NCI-H1092 (cell line): ENCODE measurements at places on chromosomes 12 and 14.
A peak's percentile ranks its signal among the peaks of the same experiment; 100 is the strongest.

DNA sequence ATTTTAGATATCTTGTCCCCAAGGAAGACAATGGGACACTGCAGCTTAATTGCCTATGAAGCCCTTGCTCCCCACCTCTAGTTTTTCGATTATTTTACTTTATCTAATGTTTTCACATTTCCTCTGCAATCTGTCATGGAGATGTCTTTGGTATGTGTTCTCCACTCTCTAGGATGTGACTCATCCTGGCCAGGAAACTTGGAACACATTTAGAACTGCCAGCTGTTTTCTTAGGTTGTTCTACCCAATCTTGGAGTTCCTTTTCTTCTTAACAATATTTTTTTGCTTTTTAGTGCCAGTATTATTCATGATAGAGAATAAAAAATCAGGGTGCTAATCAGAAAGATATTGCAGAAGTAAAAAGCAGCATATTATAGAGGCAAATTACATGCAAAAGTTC lies 101.7 kb upstream of the CLEC14A start:
- DNase-seq, result no peak

DNA sequence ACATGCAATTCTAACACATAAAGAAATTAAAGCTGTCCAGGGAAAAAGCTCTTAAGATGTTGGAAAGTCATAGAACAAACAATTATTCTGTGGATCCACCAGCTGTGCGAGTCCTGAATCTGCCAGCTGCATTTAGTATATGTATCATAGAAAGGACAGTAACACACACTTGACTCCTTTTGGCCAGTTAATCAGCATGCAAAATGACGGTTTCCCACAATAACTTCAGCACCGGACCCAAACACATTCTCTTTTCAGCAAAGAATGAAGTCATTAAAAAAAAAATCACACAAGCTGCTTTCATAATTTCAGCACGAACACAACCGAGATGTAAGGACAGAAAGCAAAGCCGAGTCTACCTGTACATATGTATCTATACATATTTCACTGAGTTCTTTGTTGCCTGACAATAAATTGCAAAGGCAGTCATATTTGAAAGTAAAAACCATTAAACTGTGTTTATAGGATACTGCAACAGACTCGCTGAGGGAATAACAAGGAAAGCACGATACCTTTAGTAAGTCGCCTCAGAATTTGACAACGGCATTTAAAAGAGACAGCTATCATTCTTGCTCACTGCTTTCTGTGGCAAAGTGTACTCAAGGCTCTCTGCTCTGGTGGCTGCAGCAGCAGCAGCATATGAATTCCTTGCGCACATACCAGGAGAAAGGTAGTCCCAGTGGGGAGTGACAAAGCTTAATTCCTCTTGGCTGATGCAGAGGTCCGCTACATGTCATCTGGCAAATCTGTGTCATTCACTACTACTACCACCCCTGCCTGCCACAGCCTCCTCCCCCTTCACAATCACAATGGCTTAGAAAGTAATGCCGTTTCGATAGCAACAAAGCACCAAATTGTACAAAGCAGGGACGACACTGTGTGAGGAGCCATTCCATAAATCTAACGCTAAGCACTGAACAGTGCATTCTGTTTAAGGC lies at the start of gene GRIP1:
Gene GRIP1, minus strand, starts transcription at position 739 of the 938 bp plus-strand sequence. Its CDS starts 172 bp downstream, at position 567.
- DNase-seq, result no peak

DNA sequence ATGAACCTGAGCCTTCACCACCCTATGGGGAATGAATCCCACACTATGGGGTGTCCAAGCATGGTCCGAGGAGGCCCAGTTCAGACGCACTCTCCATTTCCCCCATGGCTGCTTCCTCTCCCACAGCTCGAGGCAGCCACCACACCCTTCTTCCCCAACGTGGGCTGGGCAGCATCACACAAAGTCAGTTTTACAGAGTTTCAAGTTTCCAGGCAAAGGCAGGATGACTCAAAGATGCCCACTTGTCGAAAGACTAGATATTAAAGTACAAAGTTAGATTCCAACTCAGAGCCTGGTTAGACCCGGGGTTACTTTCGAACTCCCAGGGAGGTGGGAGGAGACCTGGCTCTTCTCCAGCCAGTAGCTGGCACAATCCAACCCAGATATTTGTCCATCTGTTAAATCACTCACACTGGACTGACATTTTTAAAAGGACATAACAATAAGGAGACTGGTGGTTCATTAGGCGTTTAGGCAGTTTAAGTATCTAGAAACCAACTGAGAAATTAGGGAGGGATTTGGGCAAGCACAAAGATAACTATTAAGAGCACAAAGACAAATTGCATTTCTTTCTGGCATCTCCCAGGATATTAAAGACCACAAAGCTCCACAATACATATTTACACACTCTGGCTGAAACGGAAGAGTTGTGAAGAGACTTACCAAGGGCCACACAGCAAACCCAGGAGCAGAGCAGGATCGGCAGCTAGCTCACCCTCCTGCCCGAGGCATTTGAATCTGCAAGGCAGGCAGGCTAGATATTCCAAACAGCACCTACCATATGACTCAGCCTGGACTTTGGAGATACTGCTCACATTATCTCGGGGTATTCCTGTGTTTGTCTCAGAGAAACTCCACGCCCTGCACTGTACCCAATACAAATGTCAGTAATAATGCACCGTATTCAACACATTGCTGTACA lies 34.8 kb downstream of the TMCC3 start:
- no peak for DNase-seq

- no peak for DNase-seq
Measured at GRCh38 chr12:119791453-119791852, 85.7 kb downstream of the CIT start.

DNA sequence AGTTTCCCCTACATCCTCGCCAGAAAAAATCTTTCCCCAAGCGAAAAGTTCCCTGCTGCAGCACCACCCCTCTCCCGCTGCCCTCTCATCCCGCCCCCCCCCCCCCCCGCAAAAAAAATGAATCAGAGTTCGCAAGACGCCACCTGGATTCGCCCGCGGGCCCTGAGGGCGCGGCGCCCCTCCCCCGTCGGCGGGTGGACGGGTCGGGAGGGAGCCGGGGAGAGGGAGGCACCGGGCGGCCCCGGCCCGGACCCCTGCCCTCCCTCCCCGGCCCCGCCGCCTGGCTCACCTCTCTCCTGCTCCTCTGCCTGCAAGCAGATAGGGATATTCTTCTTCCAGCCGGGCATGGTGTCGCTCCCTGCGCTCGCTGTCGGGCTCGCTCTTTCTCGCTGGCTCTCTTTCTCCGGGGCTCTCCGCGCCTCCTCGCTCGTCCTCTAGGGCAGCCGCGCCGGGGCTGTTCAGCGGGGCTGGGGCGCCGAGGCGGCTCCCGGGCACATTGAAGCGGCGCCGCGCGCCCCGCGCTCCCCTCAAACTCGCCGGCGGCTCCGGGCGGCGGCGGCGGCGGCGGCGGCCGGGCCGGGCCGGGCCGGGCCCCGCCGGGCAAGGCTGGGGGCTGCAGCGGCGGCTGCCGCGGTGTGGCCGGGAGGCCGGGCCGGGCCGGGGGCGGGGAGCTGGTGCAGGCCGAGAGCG lies 200.3 kb upstream of the CAND1 start:
- peak; percentile 48 for DNase-seq

DNA sequence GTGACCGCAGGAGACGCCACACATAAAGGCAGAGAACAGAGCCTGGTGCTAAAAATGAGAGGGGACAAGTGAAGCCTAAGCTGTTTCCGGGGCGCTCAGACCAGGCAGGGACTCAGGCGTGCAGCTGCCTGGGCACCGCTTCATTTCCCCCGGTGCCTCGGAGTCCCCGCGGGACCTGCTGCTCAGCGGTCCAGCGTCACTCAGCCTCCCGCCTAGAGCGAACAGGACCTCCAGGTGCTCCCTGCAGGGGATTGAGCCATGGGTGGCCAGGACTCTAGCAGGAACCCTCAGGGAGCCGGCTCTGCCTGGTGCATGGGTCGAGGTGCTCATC lies 31.0 kb downstream of the CCDC85C start:
- no peak for DNase-seq

GRCh38 chr14:87465770-87466169 lies 527.2 kb downstream of the GALC start:
- no peak for DNase-seq

- no peak for DNase-seq
Measured at GRCh38 chr12:117590999-117591398, 229.6 kb upstream of the NOS1 start.

DNA sequence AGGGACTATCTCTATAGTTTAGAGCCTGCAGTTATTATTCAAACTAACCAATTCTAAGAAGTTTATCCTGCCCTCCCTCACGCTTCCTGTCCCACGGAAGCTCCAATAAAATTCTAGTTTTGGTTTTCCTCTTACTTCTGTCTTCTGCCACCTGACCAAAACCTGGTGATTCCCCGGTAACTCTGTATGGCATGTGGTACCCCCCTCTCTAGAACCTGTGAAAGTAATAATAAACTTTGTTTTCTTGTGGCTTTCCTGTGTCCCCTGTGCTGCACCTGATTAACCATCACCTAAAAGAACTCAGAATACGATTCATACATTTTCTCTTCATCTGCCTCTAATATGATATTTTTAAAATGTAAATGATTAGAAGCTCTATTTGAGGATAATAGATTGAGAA lies 379.8 kb downstream of the APAF1 start:
- DNase-seq, result no peak

DNA sequence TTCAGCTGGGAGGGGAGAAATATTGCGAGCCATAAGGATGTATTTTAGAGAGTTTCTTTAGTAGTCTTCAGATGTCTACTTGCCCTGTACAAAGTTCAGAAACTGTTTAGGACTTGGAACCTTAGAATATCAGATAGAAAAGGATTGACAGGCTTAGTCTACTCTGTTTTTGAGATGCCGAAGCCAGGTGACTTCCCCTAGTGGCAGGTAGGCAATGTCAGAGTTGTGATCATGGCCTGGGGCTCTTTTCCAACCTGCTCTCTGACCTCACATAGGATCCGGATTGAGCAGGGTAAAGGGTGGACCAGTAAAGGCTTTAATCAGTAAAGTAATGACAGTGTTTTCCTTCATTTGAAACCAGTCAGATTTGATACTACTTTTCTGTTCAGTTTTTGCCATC lies 59.6 kb downstream of the PRKCH start:
- DNase-seq, result no peak

GRCh38 chr12:53267306-53267998 lies 647 bp upstream of the ESPL1 start:
- no peak for DNase-seq

DNA sequence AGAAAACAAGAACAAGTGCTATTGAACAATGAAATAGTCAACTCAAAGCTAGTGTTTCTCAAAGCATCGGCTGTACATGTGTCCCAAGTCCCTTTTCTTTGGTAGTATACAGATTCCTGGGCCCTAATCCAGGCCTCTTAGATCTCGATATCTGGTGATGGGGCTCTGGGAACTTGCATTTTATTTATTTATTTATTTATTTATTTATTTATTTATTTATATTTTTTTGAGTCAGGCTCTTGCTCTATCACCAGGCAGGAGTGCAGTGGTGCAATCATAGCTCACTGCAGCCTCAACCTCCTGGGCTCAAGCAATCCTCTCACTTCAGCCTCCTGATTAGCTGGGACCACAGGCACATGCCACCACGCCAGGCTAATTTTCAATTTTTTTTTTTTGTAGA lies 17.1 kb downstream of the SYNDIG1L start:
- no peak for DNase-seq

DNA sequence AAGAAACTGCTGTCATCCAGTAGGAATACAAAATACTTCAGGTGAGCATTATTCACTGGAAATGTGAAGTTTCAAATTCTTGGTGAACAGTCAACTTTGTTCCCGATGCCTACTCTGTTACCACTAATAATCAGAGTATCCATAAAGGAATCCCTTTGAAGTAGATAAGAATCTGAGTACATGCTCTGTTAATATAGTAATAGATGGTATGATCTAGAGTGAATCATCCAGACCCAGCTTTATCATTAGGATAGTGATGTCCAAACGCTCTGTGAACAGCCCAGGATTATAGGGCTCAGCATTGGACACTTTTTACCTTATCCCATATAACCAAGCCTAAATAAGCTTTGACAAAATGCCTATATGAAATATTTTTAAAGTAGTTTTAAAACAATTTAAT lies 33.3 kb downstream of the PPP2R3C start:
- no peak for DNase-seq

- DNase-seq, result no peak
Measured at GRCh38 chr12:127106697-127107096, 1160.3 kb upstream of the TMEM132C start.

GRCh38 chr14:22276913-22277816 lies 311.9 kb downstream of the DAD1 start:
- no peak for DNase-seq

- DNase-seq, result no peak
Measured at GRCh38 chr12:107223821-107224220, 130.5 kb upstream of the CRY1 start.

DNA sequence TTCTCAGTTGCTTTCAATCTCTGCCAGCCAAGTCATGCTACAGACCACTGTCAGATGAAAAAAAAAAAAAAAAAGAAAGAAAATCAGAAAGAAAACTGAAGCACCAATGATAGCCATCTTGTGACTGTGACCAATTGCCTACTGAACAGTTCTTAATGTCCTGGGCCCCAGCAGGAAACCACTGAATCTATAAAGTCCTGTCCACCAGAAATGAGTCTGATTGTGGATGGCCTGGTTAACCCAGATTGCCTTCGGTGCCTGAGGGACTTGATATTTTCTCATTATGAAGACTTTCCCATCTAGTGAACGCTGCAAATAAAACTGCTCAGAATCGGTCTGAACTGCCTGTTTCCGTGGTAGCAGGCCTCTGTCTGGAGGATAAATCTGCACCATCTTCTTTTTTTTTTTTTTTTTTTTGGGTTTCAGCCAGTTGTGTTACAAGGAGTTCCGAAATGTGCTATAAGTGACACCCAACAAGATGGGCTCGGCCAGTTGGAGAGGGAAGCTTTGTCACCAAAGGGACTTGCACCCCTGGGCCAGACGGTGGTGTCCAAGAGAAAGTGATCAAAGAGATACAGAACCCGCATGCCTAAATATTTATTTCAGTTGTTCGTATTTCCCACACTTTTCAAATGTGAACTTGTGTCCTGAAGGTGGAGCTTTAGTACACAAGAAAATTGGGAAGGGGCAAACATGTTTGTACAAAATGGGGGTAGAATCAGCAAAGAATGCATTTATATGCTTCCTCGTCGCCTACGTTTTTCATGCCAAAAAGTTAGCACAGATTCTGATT lies 3.0 kb upstream of the PLXNC1 start:
- no peak for DNase-seq

GRCh38 chr12:41652981-41653380 lies 464.9 kb downstream of the PDZRN4 start:
- peak; percentile 5 for DNase-seq

GRCh38 chr12:26719852-26720251 lies 113.1 kb downstream of the ITPR2 start:
- DNase-seq, result no peak

DNA sequence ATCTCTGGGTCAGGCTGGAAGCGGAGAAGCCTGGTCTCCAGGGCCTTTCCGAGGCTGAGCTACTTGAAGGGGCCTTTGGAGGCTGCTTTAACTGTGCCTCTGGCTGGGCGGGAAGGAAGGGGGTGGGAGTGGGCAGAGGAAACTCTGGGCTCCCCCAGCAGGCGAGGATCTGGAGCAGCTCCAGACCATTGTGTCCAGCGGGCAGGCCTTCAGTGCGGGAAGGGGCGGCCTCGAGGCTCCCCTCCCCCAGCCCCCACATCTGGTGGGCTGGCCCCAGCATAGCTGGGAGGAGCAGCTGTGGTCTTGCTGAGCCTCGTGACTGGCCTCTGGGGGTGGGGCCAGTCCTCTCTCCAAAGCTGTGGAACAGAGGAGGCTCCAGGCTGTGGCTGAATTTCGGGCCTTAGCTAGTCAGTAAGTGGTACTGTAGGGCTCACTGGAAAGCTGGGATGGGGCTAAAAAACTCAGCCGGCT lies 3.4 kb downstream of the TAMALIN start:
- DNase-seq, result no peak

- no peak for DNase-seq
Measured at GRCh38 chr12:117853600-117853999, 115.2 kb downstream of the KSR2 start.
